Frontal cortex (tissue), 4 donors: ENCODE measurements at places on chromosomes 13 and 19. TPM values are rescaled to one million over a fixed set of nuclear protein-coding genes. Genes with fewer than 3 reads are reported as not detected.

DNA sequence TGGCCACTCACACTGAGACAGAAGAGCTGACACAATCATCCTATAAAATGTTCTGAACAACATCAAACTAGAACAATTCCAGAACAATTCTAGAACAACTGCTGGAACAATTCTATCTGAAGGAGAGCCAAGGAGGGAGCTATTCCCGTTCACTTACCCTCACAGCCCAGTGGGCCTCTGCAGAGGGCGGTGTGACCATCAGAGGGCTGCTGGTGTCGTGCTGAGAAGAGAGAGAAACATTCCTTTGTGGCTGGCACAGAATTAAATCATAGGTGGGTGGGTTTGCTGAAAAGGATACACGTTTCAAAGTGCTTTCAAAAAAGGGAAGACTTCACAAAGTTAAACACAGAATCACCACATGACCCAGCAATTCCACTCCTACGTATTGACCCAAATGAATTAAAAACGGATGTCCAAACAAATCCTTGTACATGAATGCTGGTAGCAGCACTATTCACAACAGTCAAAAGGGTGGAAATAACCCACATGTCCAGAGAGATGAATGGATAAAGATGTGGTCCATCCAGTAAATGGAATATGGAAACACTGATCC is 34.9 kb downstream of the EPS15L1 start:
- no peak for DNase-seq

GRCh38 chr13:111562716-111563115 is 242.3 kb downstream of the TEX29 start:
- DNase-seq = no peak

GRCh38 chr13:112735791-112736190 is 46.0 kb downstream of the ATP11A start:
- no peak for DNase-seq

DNA sequence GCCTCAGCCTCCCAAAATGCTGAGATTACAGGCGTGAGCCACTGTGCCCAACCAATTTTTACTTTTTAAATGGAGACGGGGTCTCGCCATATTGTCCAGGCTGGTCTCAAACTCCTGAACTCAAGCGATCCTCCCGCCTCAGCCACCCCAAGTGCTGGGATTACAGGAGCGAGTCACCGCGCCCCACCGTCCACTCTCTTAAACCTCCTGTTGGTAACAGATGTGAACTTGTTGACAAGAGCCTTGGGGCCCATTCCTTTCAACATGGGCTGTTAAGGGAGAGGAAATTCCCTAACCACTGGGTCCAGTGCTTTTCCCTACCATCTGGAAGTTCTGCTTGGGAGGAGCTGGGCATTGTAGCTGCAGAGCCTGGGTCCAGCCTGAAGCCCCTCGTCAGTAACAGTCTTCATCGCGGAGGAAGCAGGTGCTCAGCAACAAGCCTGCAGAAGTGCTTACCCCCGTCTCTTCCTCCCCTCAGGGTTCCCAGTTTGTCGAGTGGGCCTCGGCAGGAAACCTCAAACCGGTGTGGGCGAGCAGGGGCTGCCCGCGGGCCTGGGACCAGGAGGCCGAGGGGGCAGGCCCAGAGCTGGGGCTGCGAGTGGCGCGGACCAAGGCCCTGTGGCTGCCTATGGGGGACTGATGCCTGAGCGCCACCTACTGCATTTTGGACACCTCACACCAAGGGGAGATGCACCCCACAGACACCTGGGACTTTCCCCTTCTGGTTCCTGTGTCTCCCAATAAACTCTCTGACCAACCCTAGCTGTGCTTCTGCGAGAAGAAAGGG is 4.0 kb upstream of the FLT3LG start:
- no peak for DNase-seq

- no peak for DNase-seq
These were observed 30.3 kb downstream of the ZNF763 start for GRCh38 chr19:11995174-11995573.

- DNase-seq = no peak
These were observed 207.0 kb downstream of the NALCN start for GRCh38 chr13:101209206-101209893.

The TLE6 gene
- total RNA-seq = 0.82 TPM

The ATCAY gene
- 86.0 TPM for total RNA-seq
